Glomerular endothelial cell (primary cell): ENCODE measurements at places on chromosomes 2 and 18.

DNA sequence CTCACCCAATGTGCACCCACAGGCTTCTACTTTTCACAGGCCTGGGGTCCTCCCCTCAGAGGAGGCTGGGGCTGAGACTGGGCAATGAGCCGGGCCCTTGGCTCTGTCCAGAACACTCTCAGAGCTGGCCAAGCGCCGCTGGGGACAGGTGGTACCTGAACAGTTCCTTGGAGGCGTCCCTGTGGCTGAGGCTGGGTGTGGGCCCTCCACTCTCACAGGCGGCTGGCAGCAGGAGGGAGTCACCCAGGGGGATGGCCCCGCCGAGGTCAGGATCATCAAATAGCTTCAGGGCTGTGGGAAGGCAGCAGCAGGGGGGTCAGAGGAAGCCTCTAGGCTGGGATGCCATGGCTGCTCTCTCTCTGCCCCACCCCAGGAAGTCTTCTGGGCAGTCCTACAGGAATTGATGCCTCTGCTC is 27.1 kb downstream of the HS1BP3 start:
- no peak for DNase-seq

DNA sequence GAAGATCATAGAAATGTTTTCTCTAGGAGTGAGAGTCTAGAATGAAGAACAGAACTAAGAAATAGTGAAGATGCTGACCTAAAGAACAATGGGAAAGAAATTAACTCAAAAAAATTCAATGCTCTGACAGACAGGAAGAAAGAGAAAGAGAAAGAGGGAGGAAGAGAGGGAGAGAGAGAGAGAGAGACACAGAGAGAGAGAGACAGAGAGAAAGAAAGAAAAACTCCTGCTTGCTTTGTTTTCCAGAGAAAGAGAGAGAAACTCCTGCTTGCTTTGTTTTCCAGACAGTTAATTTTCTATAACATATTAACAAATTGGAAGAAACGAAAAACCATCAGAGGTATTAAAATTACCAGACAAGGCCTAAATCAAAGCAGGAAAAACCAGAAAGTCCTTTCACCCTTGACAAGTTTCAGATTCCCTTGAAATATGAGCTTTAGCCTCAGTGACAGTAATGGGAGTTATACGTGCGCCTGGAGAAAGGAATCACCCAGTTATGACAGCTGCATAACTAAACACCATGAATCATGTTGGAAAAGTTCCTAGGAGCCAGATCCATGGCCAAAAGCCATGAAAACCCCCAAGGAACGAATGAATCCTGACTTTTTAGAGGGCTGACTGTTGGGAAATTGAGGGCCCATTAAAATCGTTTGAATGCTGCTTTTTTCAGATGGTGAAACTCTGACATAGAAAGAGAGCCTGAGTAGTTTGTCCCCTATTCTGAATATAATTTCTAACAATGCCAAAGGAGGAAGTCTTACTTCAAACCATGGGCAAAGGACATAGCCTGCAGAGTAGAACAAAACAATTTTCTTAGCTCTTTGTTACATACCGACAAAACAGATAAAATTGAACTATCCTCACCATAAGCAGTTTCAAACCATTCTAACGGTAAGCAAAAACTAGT is 228.6 kb upstream of the CHST9 start:
- DNase-seq: no peak

GRCh38 chr18:75309564-75309963 is 99.0 kb downstream of the TSHZ1 start:
- DNase-seq: no peak

- DNase-seq: no peak
Measured at GRCh38 chr18:75122334-75122958, 86.5 kb downstream of the PTGR3 start.

DNA sequence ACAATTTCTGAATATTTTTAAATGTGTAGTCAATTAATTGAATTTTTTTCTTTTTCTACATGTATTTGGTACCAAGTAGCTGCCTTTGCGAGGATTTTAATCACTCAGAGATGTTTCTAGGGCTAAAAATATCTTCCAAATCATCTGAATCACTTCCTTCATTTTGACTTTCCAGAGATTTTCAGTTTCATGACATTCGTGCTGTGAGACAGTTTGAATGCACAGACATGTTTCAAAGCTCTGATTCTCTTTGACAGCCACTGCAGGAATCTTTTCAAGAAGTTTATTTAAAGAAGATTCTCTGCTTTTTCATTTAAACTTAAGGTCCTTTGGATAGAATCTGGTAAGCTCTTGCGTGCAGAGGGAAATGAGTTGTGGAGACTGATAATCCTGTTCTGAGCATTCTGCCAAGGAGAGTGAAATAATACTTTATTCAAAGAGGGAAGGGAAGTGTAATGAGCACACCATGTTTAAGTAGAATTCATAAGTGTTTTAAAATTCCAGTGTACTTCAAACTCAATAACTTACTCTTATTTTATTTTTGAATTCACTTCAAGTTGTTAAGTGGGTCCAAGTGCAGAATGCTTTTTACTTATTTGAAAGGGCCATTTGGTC is 9.7 kb downstream of the CYBRD1 start:
- no peak for DNase-seq
